ENCODE measurements at places on chromosomes 4 and X. TPM values are rescaled to one million over a fixed set of nuclear protein-coding genes. Genes with fewer than 3 reads are reported as not detected.

SLC6A14 gene
- not detected for polyA plus RNA-seq

ARHGAP36 gene
- polyA plus RNA-seq, result 0.05 TPM

NALF2 gene
- 120 TPM for polyA plus RNA-seq

F8A1 gene
- polyA plus RNA-seq, result 25.3 TPM

RS1 gene
- polyA plus RNA-seq, result not detected

PDK3 gene
- 8.3 TPM for polyA plus RNA-seq

UGT2B10 gene
- polyA plus RNA-seq, result not detected

HSFX3 gene
- polyA plus RNA-seq, result not detected

ETDA gene
- polyA plus RNA-seq, result not detected
